Cerebellar nuclear complex (tissue), 1 donor: ENCODE measurements at places on chromosomes 6 and 20.

DNA sequence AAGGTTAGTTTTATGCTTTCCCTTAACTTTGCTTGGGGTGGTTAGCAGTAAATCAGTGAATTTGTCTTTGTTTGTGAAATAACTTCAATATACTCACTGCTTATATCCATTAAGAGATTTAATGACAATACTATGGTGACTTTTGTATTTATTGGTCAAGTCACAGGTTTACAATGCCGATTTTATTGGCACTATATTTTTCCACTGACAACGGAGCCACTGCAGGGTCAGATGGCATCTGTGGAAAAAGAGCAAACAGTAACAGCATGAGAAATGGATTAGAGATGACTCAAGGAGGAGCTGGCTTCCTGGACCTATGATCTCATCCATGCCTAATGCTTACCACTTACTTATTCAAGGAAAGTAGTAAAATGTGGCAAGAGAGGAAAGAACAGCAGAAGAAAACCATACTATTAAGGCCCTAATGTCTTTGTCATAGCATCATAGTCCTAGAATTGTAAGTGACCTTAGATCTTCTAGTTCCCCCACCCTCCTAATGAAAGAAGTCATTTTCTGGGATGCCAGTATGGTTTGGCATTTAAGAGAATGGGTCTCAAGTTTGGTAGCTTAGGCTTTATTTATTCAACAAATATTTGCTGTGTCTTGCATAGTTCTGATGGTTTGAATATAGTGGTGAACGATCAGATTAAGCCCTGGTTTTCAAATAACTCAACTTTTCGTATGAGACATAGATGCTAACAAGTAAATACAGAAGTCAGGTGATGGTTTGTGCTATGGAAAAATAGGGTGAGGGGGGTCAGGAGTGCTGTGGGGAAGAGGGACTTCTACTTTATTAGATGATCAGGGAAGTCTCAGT, 18.5 kb downstream of the RNF144B start:
- no peak for DNase-seq

DNA sequence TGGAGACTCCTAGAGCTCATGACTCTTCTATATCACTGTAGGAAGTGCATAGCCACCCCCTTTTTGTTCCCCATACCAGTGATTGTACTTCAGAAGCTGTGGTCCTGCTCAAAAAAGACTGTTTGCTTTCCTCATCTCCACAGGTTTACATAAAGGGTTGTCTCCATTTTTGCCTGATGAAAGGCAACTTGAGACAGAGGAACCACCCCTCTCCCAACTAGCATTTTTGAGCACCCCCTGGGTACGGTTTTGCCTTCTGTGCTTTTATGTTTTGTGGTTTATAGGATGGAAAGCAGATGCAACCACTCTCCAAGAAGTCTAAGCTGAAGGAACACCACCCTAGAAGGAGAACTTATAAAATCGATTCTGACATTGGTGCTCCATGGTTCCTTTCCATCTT, 127.7 kb upstream of the SUPT3H start:
- DNase-seq, result no peak

DNA sequence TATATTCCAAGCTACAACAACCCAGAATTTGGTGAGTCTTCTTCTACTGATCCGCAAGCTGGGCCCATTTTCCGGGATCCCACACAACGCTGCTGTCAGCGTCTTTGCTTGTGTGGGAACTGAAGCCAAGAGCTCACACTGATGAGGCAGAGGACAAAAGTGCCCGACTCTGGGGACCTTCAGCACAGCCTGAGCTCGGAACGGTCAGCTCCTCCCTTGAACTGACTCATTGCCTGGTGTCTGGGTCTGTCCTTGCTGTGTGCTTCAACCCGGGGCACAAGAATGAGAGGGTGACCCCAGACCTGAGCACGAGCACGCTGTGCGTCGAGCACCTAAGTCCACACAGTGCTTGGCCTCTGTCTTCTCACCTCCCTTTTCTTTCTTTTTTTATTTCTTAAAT, 33.5 kb downstream of the DACT2 start:
- no peak for DNase-seq

GRCh38 chr6:155497273-155497672, 41.6 kb upstream of the NOX3 start:
- DNase-seq, result no peak

GRCh38 chr6:10794239-10794638, 44.1 kb downstream of the MAK start:
- no peak for DNase-seq

DNA sequence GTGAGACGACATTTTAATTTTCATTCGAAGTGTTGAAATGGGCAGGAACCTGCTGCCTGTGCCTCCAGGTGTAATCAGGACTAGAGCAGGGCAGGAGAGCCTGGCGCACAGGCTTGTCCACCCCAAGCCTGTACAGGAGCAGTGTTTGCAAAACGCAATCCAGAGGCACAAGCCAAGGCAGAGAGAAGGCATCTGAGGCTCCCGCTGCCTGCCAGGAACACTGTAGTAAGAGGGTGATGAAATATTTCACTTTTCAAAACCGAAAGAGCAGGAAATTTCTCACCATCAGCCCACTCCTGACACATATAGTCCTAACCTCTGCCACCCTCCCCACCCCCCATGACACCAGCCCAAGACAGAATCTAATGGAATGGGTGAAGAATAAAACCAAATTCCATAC, 132.5 kb downstream of the RTN4IP1 start:
- DNase-seq, result no peak

DNA sequence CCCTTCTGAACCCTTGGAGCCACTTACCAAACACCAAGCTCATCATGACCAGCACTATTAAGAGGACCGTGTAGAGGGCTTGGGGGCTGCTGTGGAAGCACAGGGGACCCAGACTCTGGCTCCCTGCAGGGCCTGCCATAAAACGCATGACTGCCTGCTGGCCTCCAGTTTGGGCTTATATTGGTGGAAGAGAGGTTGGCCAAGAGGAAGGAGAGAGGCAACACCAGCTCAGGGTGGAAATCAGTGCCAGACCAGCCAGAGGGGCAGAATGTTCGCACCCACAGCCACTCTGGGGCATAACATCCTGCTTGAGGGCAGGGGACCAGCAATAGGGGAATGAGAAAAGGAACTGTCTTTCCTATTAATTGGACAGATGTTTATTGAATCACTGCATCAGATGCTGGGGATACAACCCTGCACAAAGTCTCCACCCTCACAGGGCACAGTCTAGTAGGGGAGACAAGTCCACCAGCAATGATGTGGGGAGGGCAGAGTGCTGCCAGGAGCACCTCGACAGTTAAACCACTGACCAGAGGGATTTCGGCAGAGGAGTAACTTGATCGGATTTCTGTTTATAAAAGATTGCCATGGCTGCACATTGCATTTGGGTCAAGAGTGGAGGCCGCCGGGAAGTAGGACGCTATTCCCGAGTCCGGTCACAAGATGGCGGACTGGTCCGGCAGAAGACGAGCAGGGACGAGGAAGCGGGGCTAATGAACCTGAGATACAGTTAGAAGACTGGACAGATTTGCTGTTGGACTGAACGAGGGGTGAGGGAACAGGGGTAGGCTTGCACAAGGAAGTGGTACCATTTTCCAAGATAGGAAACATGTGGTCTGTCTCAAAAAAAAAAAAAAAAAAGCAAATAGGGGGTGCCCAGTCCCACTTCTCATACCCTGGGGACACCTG, at the start of gene LY6G5C:
LY6G5C (minus strand) TSS at position 842 of the 909 bp plus-strand sequence; CDS start at position 148, 694 bp downstream.
- peak; percentile 72 for DNase-seq
